ENCODE measurements at places on chromosomes 1 and 21. TPM values are rescaled to one million over a fixed set of nuclear protein-coding genes. Genes with fewer than 3 reads are reported as not detected.

The KMO gene
- total RNA-seq, result not detected

The MAGI3 gene
- total RNA-seq, result 5.5 TPM

The RAB3B gene
- total RNA-seq, result not detected

The C8A gene
- total RNA-seq, result not detected

The AMY1B gene
- total RNA-seq, result not detected

The PDPN gene
- total RNA-seq, result not detected

The TACSTD2 gene
- total RNA-seq, result not detected
